ENCODE measurements at places on chromosomes 2 and 18.

- DNase-seq: no peak
These were observed 154.1 kb downstream of the HDAC4 start for GRCh38 chr2:239246723-239247122.

GRCh38 chr2:41924709-41925408, 123.0 kb upstream of the PKDCC start:
- DNase-seq: no peak

DNA sequence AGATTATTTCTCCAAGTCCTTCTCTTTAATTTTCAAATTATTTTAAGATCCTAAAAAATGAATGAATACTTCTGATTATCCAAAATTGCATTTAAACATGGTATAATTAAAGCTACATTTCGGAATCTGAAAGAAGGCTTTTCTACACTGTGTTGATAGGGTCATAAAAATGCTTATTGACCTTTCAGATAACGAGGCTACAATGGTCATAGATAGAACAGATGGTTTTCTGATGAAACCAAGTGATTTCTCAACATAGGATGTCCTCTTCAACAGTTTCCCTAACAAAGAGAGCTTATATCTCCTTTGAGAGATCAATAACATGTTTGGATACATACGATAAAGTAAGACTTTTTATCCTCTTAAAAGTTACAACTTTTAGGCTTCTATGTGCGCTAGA, 201.1 kb downstream of the PTH2R start:
- DNase-seq: no peak

GRCh38 chr18:9017167-9017904, 85.2 kb upstream of the NDUFV2 start:
- peak; percentile 21 for DNase-seq

DNA sequence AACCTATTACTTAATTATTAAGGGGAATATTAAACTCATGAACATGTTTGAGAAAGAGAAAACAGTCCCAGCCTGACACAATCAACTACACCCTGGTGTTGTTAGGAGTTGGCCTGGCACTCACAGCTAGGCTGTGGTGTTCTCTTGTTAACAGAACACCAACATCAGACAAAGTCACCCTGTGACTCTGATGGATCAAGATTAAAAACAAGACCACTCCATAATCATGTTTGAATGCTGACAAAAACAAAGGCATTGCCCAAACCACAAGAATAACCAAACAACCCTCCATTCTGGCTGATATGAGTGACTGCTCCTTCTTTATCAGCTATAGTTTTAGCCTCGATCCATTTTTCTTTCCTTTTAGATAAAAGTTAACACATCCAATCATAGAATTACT, 3.0 kb downstream of the BOLL start:
- DNase-seq: no peak

DNA sequence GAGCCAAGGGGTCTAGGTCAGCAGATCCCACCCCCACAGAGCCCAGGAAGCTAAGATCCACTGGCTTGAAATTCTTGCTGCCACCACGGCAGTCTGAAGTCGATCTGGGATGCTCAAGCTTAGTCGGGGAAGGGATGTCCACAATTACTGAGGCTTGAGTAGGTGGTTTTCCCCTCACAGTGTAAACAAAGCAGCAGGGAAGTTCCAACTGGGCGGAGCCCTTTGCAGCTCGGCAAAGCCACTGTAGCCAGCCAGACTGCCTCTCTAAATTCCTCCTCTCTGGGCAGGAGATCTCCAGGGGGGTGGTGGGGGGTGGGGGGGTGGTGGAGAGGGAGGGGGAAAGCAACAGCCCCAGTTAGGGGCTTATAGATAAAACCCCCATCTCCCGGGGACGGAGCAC, 419.5 kb downstream of the NUP35 start:
- no peak for DNase-seq

GRCh38 chr2:190879474-190880377, 895 bp upstream of the GLS start:
- no peak for DNase-seq

GRCh38 chr18:50797142-50797541, 22.7 kb downstream of the MRO start:
- DNase-seq: no peak

DNA sequence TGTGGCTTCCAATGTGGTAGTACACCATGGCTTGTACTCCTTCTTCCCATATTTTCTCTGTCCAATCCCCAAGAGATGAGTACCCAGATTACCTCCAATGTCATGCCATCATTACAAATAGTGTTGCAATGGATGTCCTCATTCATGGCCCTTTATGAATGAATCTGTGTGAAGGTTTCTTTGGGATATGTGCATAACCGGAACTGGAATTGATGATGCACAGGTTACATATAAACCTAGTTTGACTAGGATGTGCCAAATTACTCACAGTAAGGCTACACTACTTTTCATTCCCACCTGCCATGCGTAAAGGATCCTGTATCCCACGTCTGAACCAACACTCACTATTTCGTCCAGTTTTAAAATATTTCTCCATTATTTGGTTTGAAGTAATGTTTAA, 173.9 kb upstream of the CXCR4 start:
- DNase-seq: no peak

GRCh38 chr2:7722212-7722910, 805.1 kb downstream of the RNF144A start:
- DNase-seq: no peak

DNA sequence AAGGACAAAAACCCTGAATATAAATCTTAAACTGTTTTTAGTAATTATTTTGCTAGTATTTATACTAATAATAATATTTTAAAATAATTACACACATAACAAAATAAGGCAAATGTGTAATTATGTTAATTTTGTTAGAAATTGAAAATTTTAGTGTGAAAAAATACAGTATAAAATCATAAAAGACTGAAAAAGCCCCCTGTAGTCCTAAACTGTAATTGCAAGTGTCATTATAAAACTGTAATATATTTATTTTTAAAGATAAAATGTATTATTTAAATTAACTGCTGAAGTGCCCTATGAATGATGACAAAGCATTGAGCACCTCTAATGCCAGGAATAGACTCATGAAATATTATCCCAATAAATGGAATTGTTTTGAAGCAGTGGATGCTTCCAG, 1117.7 kb downstream of the CBLN2 start:
- DNase-seq: no peak

GRCh38 chr18:77552945-77553344, 303.3 kb downstream of the GALR1 start:
- DNase-seq: no peak

DNA sequence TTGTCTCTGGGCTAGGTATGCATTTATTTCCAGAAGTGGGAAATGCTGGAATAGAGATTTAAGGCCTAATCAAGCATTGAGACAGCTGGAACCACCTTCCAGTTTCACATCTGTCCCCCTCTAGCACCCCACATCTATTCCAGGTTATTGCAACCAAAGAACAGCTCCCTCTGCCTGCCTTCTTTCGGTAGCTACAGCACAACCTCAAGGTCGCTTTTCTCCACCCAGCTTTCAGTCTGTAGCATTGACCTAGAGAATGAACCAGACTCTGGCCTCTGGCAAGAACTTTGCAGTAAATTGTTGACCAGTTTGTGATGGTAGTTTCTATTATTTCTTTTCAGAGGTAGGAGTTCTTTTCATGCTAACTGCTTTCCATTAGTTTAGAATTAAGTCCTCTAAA, 484.2 kb downstream of the DLGAP1 start:
- DNase-seq: no peak

GRCh38 chr2:208466151-208466919, 59.7 kb downstream of the PTH2R start:
- DNase-seq: no peak

DNA sequence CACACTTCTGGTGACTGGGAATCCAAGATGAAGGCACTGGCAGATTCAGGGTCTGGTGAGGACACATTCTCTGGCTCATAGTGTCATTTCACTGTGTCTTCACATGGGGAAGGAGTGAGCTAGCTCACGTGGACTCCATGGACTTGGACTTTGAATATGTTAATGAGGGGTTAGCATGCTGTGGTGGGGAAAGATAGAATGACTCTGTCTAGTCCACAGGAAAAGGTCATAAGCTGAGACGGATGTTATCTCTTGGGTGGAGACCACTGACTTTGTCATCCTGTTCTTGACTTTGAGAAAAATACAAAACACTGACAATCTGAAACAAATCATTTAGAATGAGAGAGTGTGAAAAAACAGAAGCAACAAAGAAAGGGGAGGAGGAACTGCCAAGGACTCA, 145.9 kb downstream of the PIK3C3 start:
- DNase-seq: no peak

- no peak for DNase-seq
These were observed 120.0 kb downstream of the GALR1 start for GRCh38 chr18:77369644-77370043.

GRCh38 chr2:22683914-22684313, 701.1 kb upstream of the KLHL29 start:
- DNase-seq: no peak

- DNase-seq: no peak
These were observed 1.1 kb upstream of the CERS6 start for GRCh38 chr2:168454737-168455644.

DNA sequence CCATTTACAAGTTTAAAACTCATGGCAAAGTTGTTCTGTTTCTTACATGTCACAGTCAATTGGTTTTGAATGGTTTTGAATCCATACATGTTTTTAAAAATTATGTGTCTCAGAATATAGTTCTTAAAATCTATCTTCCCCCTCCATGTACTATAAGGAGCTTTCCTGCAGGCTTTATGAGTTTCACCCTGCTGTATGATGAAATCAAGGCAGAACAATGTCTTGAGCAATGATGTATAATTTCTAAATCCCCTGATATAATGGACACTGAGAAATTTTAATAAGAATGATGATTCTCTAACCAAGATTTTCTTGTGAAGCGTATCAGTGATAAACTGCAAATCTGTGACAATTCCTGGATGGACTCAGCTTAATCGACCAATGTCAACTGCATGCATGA, 10.6 kb upstream of the ZNF516 start:
- no peak for DNase-seq

GRCh38 chr2:177579486-177580036, 187.0 kb downstream of the AGPS start:
- DNase-seq: no peak

- no peak for DNase-seq
These were observed 126.5 kb downstream of the ZNF407 start for GRCh38 chr18:74724186-74724585.

- DNase-seq: no peak
These were observed 2.2 kb upstream of the SERPINB12 start for GRCh38 chr18:63539904-63540510.

DNA sequence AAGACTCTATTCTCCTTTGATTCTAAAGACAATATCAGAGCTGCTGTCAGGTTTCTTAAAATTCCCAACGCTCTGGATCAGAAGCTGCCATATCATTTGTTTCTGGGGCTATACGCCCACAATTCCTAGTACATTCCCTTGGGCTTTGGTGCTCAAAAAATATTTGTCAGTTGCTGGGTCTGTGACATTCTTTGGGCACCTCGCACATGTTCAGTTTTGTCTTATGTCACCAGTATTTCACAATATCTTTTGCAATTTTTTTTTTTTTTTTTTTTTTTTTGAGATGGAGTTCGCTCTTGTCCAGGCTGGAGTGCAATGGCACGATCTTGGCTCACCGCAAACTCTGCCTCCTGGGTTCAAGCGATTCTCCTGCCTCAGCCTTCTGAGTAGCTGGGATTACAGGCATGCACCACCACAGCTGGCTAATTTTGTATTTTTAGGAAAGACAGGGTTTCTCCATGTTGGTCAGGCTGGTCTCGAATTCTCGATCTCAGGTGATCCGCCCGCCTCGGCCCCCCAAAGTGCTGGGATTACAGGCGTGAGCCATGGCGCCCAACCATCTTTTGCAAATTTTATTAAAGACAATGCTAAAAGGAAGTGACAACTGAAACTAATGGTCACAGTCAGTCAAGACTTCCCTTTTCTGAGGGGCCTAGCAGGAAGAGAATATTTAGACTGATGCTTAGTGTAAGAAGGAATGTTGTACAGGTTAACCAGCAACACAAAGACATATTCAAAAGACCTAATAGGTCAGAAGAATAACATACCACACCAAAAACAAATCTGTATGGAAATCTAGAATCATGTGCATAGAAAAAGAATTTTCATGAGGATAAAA, 6.8 kb downstream of the ZNF397 start:
- DNase-seq: no peak

- DNase-seq: peak; percentile 21
These were observed 44.1 kb upstream of the TTC39C start for GRCh38 chr18:23970161-23971096.

DNA sequence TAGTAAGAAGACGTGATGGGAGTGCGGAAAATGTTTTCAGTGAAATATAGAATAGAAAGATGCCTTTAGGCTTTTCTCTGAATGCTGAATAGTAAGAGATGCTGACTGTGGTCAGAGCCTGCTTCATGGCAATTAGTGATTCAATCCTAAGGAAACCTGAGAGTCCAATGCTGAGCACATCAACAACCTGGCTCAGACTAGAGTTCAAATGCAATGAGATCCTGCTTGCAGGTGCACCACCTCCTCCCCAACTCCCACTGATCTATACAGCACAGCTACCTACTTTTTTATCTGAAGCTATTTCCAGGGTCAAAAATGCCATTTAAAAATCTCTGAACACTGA, 65.4 kb downstream of the AAK1 start:
- no peak for DNase-seq

- no peak for DNase-seq
These were observed 72.9 kb downstream of the GALNT14 start for GRCh38 chr2:31065356-31065755.

GRCh38 chr2:60246583-60246982, 306.9 kb downstream of the BCL11A start:
- DNase-seq: no peak

DNA sequence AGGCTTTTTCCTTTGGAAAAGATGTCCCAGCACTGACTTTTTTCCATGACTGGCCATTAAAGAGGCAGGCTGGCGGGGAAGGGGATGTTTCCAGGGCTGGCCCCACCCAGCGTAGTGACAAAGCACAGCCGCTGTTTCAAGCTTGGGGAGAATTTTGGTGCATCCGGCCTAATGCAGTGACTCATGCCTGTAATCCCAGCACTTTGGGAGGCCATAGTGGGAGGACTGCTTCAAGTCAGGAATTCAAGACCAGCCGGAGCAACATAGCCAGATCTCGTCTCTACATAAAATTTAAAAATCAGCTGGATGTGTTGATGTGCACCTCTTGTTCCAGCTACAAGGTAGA, 78.0 kb upstream of the SH3BP4 start:
- no peak for DNase-seq

DNA sequence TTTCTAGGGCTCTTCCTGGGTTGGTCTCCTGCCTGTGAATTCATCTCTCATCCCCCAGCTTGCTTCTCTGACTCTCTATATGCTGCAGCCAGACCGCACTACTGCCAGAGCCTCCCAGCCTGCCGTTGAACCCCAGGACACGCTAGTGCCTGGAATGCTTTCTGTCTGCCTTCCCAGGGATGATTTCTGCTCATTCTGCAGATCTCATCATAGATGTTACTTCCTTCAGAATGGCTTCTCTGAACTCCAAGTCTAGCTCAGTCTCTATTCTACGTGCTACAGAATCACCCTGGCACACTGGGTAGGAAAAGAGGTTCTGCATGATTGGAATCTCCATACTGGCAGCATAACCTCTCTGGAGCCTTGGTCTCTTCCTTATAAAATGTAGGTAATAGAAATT, 94.8 kb upstream of the RAB12 start:
- no peak for DNase-seq
